H1 (cell line): ENCODE measurements at places on chromosomes 16 and 17. TPM values are rescaled to one million over a fixed set of nuclear protein-coding genes. Genes with fewer than 3 reads are reported as not detected.

DNA sequence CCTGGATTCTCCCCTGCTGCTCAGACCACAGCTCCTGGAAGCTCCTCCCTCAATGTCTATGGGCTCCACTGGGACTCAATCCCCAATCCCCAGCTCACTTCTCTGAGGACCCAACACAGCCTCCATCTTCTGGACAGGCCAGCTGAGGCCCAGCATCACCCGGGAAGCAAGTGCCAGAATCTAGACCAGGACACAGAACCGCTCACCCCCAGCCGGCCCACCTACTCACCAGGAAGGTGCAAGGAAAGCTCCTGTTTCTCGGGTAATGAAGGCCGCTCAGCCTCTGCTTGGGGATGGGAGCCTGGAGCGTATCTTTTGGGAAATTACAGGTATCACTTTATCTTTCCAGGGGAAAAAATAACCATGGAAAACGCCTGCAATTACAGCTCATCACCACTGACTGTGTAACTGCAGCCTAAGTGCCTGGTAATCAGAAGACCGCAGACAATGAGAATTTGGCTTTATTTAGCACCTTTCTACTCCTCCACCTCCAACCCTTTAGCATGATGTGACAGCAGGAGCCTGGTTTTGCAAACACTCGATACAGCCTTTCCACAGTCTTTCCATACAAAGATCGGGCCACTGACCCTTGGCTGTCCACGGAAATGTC is 49.6 kb upstream of the RPL38 start:
- peak; percentile 38 for DNase-seq

The FOXF1 gene
- polyA plus RNA-seq, result 0.02 TPM in 1 of 2 replicates, not detected in the other

DNA sequence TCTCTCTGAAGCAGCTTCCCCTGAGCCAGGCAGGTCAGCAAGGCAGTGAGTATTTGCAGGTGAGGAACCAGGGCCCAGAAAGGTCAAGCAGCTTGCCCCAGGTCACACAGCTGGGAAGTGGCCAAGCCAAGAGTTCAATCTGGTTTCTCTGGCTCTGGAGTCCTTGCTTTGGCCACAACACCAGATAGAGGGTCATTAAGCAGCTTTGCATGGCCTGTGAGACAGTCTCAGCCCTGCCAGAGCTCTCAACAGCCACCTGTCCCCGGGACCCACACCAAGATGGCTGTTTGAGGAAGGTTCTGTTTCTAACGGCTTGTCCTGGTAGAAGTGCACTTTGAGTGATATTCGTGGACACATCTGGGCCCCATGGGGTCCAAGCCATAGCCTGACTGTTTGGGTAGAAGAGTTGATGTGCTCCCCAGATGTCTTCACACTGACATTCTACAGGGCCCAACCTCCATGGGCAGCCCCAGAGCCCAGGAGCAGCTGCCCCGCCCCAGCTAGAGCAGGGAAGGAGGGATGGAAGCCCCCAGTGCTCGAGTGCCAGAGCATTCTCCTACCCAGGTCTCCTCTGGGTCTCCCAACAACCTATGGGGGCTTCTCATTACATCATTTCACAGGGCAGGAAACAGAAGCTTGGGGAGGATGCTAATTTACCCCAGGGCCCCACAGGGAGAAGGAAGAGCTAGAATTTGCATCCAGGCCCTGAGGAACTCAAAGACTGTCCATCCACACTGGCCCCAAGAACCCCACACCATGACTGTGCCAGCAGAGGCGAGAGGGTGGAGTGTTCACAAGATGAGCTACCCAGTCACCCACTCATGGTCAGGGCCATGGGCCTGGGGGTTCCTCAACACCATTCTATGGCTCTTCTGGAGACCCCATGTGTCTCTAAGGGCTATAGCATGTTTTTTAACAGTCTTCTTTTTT is 107.3 kb upstream of the CDH5 start:
- DNase-seq, result no peak

DNA sequence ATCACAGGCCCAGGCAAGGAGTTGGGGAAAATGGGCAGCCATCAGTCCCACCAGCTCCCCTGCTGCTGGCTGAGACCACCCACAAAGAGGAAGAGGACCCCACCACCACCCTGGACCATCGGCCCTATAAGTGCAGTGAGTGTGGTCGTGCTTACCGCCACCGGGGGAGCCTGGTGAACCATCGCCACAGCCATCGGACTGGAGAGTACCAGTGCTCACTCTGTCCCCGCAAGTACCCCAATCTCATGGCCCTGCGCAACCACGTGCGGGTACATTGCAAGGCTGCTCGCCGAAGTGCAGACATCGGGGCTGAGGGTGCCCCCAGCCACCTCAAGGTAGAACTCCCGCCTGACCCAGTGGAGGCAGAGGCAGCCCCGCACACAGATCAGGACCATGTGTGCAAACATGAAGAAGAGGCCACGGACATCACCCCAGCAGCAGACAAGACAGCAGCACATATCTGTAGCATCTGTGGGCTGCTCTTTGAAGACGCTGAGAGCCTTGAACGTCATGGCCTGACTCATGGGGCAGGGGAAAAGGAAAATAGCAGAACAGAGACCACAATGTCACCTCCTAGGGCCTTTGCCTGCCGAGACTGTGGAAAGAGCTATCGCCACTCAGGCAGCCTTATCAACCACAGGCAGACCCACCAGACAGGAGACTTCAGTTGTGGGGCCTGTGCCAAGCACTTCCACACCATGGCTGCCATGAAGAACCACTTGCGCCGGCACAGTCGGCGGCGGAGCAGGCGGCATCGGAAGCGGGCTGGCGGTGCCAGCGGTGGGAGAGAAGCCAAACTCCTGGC is 3.6 kb downstream of the ZNF646 start:
- no peak for DNase-seq

DNA sequence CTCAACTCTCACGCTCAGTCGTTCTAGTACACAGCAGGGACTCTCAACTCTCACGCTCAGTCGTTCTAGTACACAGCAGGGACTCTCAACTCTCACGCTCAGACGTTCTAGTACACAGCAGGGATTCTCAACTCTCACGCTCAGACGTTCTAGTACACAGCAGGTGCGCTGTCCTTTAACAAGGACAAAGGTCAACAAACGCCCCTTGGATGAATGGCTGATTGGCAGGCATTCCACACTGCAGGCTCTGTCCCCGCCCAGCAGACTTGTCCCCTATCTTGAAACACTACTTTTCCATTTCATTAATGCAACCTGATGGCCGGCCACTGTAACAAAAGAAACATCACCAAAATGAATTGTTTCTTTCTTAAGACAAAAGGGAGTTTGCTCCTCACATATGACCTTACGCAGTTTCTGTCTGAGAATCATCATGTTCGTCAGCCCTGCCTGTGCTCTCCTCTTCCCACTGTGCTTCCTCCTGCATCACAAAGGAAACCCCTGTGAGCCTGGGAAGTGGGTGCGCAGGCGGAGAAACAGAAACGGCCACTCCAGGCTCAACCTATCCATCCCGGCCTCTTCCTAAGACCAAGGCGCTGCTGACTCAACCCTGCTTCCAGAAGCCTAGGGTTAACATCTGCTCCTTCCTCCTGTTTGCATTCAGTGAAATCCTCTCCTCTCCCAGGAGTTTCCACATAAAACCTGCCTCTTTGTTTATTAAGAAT is 59.8 kb downstream of the ANKRD11 start:
- DNase-seq, result no peak

The MAF gene
- 1.3 and 1.9 TPM in 2 replicates for polyA plus RNA-seq
